Osteocyte (in vitro differentiated cells): ENCODE measurements at places on chromosomes 5 and 9.

DNA sequence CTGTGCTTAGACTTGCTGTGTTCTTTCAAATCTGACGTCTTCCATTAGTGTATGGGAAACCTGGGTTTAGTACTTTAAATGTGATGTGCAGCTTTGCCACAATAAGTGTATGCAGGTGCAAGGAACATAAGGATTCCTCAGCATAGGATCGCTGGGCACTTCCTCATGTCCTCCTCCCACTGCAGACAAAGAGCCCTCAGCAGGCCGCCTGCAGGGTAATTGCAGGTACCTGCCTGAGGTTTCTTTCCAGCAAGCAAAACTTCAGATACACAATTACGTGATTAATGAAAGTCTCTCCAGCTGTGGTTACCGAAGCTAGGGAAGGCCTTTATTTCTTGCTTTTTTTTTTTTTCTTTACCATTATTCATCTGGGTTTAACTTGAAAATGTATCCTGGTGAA lies 233.1 kb downstream of the RFK start:
- H3K4me1 ChIP-seq, result peaks cover 26% of the 10 kb centered on the region
- H3K36me3 ChIP-seq, result peaks cover 14% of the 10 kb centered on the region
- H3K27me3 ChIP-seq, result no peaks in the 10 kb centered on the region
- DNase-seq, result no peak

DNA sequence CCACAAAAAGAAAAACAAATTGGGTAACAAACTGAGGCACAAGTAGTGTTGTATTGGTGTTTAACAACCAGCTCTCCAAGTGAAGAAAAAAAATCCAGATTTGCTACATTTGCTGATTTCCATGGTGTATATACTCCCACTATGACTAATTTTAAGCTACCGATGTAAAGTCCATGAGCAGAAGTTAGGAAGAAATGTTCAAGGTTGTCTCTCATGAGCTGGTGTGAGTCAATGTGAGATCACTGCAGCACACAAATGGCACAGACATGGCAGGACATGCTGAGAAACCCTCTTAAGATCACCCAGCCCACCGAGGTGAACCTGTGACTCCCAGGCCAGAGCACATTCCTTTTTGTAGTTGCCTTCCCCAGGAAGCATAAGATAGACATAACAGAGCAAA lies 36.2 kb downstream of the SLC44A1 start:
- DNase-seq, result no peak
- H3K4me1 ChIP-seq, result peaks cover 2% of the 10 kb centered on the region
- no peaks in the 10 kb centered on the region for H3K27me3 ChIP-seq

- H3K4me3 ChIP-seq, result no peak overlapping the region
- peaks cover 13% of the 10 kb centered on the region for H3K4me1 ChIP-seq
- peaks cover 15% of the 10 kb centered on the region for H3K27me3 ChIP-seq
- no peak overlapping the region for H3K27ac ChIP-seq
- no peaks in the 10 kb centered on the region for H3K36me3 ChIP-seq
Measured at GRCh38 chr9:38639577-38639940, 19.2 kb upstream of the ANKRD18A start.

DNA sequence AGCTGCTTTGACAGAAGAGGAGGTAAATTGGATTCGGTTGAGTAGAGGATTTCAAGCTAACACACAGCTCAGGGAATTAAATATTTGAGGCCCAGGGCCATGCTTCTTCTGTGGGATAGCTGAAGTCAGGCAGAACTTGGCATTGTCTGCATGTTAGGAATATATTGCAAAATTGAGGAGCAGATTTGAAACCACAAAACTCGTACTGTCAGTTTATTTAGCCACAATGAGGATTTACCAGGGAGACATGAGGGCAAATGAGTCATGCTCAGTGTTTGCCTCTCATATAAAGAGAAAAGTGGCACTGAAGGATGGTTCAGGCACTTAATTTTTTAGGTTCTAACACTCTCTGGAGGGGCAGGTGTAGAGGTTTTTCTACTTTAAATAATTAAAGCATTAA lies 83.0 kb upstream of the PRLR start:
- DNase-seq, result no peak
- H3K4me1 ChIP-seq, result no peaks in the 10 kb centered on the region
- H3K27ac ChIP-seq, result no peak overlapping the region
- no peak overlapping the region for H3K4me3 ChIP-seq

DNA sequence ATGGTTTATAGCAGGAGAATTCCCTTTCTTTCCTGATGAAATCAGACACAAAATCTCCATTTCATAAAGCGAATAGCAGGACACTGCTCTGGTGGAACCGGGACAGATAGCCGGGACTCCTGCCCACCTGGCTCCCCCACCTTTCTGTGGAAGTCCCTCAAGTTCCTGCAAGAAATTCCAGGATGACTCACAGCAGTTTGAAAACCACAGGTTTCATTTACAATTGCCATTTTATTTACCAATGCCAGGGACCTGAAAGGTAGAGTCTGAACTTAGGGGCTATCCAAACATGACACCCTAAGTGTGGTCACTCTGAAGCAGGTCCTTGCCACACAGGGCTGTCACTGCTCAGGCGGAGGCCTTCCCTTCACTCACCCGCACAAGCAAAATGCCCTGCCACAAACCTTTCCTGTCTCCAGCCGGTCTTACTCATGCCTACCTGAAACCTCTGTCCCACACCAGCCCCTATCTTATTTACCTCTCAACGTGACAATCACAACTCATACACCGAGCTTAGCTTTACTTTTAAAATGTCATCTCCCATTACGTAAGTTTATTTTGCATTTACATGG lies 63.3 kb upstream of the TAF1L start:
- H3K4me3 ChIP-seq, result no peak overlapping the region
- H3K4me1 ChIP-seq, result peaks cover 3% of the 10 kb centered on the region
- no peak overlapping the region for H3K27ac ChIP-seq
- H3K36me3 ChIP-seq, result no peaks in the 10 kb centered on the region
